SHP77 (cell line): ENCODE measurements at places on chromosomes 5 and 9.

DNA sequence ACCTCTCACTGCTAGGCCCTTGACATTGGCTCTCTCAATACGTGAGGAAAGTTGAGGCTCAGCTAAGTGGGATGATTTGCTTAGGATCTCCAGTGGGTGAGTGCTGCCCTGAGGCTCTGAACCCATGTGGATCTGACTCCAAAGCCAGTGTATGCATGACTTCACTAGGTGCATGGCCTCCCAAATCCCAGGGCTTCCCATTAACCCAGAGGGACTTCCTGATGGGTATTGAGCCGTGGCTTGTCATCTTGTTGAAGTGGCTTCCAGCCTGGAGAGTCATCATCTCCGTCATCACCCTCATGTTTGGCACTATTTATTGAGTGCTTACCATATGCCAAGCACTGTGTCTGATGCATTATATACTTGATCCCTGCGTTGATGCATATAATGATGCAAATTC is 37.3 kb upstream of the TEX48 start:
- DNase-seq = no peak

DNA sequence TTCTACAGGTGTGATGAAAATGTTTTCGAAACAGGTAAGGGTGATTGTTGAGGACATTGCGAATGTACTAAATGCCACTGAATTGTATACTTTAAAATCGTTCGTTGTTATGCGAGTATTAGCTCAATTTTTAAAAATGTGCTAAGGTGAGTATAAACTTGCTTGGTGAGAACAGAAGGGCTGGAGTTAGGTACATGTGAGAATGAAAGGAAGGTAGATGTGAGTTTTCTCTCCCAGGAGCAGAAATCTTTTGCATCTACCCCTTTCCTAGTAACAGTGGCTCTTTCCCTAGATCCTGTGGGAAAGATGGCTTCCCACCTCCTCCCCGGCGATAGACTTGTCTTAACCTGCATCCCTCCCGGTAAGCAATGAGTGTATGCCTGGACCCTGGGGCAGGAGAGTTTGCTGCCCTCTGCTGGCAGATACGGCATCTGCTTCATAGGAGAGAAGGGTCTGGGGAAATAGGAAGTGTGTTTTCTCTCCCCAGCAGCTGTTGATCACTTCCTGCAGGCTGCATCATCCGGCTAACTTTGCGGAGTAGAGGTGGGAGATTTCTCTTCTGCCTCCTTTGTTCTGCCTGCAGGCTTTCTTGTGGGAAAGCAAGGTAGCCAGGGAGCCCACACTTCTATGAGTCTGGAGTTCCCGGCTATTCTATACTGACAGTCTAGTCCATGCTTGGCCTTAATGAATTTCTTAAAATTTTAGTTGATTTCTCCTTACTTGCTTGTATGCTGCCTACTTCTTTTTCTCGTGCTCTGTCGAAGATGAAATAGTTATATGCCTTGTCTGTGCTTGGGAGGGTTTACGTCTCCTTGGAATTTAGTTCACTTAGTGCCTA is 373.3 kb upstream of the SEMA6A start:
- DNase-seq = peak; percentile 26

GRCh38 chr5:8382456-8382855 is 513.5 kb downstream of the MTRR start:
- no peak for DNase-seq

- no peak for DNase-seq
Observed at GRCh38 chr9:113648048-113648447, 184.5 kb downstream of the RGS3 start.

- DNase-seq = no peak
Observed at GRCh38 chr5:59893429-59894227, at the start of gene PDE4D. Gene PDE4D, minus strand, starts transcription at chr5:59893726.

DNA sequence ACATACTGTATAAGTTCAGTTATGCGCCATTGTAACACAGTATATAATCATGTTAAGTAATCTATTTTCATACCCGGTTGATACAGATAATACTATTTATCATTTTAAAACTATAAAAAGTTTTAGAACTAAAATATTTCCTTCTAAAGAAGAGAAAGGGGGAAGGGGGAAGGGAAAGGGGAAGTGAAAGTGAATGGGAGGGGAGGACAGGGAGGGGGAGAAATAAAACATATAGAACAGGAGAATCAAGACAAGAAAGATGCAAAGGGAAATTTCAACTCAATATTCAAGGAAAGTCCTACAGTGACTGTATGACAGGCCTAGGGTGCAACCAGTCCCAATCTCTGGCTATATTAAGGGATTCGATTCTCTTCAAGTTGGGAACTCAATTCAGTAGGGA is 1278.8 kb downstream of the MAT2B start:
- no peak for DNase-seq

DNA sequence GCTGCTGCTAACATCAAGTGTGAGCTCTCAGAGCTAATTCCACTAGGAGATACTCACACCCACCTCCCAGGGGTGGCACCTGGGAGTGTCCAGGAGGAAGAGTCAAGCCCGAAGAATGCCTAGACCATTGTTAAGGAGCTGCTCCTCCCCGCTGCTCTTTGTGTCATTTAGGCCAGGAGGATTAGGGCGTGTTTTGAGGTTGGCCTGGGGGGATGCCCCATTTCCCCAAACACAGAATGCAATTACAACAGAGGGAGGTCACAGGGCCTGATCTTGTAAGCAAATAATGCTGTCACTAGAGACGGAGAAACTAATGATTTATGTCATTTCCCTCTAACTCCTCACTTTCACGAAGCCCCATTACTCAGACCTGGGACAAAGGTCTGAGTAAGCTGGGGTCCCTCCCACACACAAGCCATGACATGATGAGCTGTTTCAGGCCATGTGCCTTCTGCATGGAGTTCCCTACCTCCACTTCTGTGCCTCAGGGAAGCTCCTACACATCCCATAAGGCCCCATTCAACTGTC is 312.5 kb downstream of the ACTL7B start:
- no peak for DNase-seq

GRCh38 chr9:129278391-129279237 is 100.6 kb upstream of the IER5L start:
- DNase-seq = peak; percentile 9

DNA sequence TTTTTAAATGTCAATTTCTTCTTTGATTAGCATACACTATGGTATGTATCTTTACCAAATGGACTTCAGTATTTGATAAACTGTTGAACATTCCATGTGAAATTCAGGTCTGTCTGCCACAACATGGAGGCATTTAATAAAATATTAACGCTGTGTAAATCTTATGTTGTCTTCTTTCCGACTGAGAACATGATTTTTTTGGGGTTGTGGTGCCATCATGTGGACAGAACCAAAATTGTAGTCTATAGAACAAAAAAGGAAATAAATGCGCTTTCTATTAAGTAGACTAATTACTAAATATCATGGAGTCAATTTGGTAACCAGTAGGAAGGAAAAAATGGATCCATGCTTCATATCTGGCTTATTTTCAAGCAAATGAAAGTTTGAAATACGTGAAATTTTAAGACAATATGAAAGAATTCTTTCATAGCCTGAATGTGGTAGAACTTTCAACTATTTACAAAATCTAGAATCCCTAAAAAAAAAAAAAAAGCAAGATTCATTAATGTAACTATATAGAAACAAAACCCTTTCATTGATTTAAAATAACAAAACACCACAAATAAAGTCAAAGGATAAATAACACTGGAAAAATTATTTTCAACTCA is 2.8 kb upstream of the PLK2 start:
- DNase-seq = peak; percentile 52

- no peak for DNase-seq
Observed at GRCh38 chr5:15577132-15577531, 77.2 kb downstream of the FBXL7 start.

- DNase-seq = no peak
Observed at GRCh38 chr9:127202461-127203169, 62.0 kb upstream of the GARNL3 start.

DNA sequence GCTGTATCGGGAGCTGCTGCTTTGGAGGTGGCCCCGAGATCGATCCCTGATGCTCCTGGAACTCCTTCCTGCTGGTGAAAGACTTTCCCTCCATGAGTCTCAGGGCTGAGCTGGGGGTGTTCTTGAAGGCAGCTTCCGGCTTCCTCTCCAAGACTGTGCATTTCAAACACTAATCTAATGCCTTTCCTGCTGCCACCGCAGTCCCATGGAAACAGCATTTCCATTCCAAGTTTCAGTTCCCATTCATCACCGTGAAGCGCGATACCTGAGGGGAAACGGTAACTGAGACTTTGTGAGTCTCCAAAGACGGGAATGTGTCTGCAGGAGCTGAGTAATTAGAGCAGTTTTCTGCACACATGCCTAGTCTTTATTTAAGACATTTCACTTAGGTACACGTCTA is 230.1 kb downstream of the PAX5 start:
- DNase-seq = no peak

DNA sequence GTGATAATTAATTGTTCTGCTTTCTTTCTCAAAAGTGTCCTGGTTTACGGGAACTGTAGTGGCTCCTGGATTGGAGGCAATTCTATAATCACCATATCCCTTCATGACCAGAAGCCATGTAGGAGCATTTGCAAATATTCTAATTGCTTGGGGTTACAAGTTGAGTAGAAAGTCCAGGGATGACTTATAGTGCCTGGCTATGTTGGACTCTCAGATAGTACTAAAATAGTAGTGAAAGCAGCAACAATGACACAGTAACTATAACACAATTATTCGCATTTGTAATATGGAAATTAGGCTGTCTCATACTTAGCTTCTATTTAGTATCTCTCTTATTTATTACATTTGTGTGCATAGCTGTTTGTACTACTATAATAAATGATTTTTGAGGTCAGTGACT is 712.5 kb upstream of the GRAMD2B start:
- no peak for DNase-seq

- peak; percentile 6 for DNase-seq
Observed at GRCh38 chr5:34582371-34582770, 73.8 kb upstream of the RAI14 start.

DNA sequence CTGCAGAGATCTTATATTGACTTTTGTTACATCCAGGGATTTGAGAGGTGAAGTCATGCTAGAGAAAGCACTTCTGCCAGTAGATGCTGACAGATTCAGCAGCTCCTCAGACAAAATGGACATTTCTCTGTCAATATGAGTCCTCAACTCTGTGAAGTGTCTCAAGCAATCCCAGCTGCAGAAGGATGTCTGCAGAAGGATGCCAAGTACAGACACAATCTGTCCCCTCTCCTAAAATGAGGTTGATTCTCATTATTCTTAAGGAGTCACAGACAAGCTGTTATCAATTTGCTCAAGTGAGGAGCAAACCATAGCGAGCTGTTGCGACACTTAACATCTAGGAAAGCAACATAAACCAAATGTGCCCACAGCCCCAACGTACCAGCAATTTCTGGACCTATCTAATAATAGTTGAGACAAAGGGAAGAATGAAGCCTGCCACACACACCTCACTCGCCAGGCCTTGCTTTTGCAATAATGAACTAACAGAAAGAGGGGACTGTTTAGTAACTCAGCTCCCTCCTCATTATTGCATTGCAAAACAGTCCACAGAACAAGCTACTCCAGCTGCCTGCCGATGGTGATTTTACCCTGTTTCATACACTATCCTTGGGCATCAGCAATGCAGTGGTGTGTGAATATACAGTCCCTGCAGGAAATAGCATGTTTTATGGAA is 364.2 kb upstream of the PDE4D start:
- DNase-seq = no peak

DNA sequence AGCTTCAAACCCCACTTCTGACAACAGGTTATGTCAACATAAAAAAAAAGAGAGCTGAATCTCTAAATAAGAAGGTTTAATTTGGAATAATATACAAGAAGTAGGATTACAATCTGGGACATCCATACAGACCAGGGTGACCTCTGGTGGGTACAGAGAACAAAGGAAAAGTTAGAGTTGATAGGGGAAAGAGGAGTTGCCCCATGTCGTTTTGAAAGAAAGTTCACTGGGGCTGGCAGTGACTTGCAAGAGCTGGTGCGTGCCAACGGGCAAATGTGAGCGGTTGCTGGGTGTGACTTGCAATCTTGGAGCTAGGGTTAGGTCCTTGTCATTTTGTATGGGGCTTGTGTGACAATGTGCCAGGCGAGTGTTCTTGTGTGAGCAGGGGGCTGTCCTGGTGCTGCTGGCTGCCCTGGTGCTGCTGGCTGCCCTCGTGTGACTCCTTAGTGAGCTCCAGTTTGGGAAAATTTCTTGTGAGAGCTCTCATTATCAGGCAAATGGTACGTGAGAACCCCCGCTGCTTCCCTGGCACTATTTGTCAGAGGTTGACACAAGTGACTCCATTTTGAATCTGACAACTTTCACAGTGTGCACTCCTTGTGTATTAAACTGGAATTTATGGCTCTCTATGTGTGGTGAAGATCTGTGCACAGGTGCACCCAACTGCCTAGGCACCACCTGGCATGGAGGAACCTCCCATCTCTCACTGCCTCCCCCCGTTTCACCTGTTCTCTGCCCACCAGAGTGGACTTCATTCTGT is 69.8 kb downstream of the UBE2QL1 start:
- no peak for DNase-seq

- no peak for DNase-seq
Observed at GRCh38 chr5:155129513-155129880, 115.9 kb downstream of the KIF4B start.

- DNase-seq = no peak
Observed at GRCh38 chr9:14312719-14313377, 1.1 kb downstream of the NFIB start.

DNA sequence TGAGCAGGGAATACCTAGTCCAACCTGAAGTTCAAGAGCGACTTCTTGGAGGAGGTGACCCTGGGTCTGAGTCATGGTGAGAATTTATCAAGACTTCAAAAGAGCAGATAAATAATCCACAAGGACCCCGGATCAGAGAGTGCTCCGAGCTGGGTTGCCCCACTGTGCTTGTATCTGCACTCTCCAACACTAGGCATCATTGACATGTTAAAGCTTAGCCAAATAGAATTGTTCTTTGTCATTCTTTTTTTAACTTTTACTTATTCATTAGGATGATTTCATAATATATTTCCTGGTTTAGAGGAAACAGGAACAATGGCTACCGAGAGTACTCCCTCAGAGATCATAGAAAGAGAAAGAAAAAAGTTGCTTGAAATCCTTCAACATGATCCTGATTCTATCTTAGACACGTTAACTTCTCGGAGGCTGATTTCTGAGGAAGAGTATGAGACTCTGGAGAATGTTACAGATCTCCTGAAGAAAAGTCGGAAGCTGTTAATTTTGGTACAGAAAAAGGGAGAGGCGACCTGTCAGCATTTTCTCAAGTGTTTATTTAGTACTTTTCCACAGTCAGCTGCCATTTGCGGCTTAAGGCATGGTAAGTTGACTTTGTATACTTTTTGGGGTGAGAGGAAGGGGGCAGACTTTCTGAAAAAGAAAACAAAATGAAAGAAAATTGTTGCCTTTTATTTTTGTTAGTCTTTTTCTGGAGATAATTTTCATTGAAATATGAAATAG is at the start of gene CARD6:
CARD6 (plus strand) TSS at position 300 of the 738 bp plus-strand sequence; CDS start at position 316, 16 bp downstream.
- peak; percentile 36 for DNase-seq
